ENCODE measurements at places on chromosomes 4 and X. TPM values are rescaled to one million over a fixed set of nuclear protein-coding genes. Genes with fewer than 3 reads are reported as not detected.

Gene SEPSECS
- 9.7 TPM for total RNA-seq

Gene SYNPO2
- 114 TPM for total RNA-seq

Gene TRAPPC2
- 9.0 TPM for total RNA-seq

Gene SLC2A9
- 7.2 TPM for total RNA-seq

Gene PLCXD1
- total RNA-seq: 114 TPM

Gene ODAPH
- not detected for total RNA-seq

Gene ZNF141
- total RNA-seq: 69.4 TPM

Gene NOX1
- not detected for total RNA-seq

Gene CLNK
- total RNA-seq: 1.3 TPM

Gene ARHGAP24
- total RNA-seq: 54.9 TPM

Gene ADGRG4
- total RNA-seq: not detected

Gene RPL9
- total RNA-seq: 2,980 TPM

Gene UGT2B10
- not detected for total RNA-seq

Gene C1QTNF7
- total RNA-seq: 20.2 TPM

Gene CSAG2
- total RNA-seq: not detected

Gene OTOP1
- not detected for total RNA-seq

Gene CD38
- 2.9 TPM for total RNA-seq

Gene EDA2R
- 4.6 TPM for total RNA-seq

Gene RENBP
- total RNA-seq: not detected

Gene MAP7D3
- 14.1 TPM for total RNA-seq

Gene FOXR2
- not detected for total RNA-seq

Gene AFM
- 1.8 TPM for total RNA-seq

Gene XAGE2
- total RNA-seq: not detected

Gene RNF212
- not detected for total RNA-seq

Gene F11
- total RNA-seq: not detected

Gene ACOX3
- total RNA-seq: 37.9 TPM

Gene MYOZ2
- total RNA-seq: 0.73 TPM

Gene FRAS1
- 1.2 TPM for total RNA-seq

Gene CDKL2
- 0.58 TPM for total RNA-seq

Gene CC2D2A
- total RNA-seq: 12.5 TPM

Gene AWAT2
- total RNA-seq: not detected

Gene TMSB4X
- 1,734 TPM for total RNA-seq

Gene SHOX
- total RNA-seq: not detected

Gene PLAC8
- total RNA-seq: 24.9 TPM

Gene EDA
- total RNA-seq: 3.1 TPM

Gene HPGD
- 53.6 TPM for total RNA-seq

Gene BMX
- 3.3 TPM for total RNA-seq

Gene DGKK
- not detected for total RNA-seq

Gene PITX2
- total RNA-seq: 2.6 TPM

Gene FAM184B
- total RNA-seq: not detected

Gene LRP2BP
- not detected for total RNA-seq

Gene CSN1S1
- not detected for total RNA-seq

Gene GPR143
- not detected for total RNA-seq

Gene MAGEA8
- total RNA-seq: not detected

Gene KIF4A
- not detected for total RNA-seq

Gene MAGEA1
- total RNA-seq: not detected

Data from stomach (tissue), 19 donors.